ENCODE measurements at places on chromosomes 7 and 10.

- DNase-seq: no peak
Observed at GRCh38 chr7:120052884-120053382, 220.0 kb upstream of the KCND2 start.

GRCh38 chr7:92650391-92650790, 60.2 kb upstream of the FAM133B start:
- DNase-seq: no peak

GRCh38 chr7:12570534-12571461, at the start of gene SCIN:
Gene SCIN, plus strand, starts transcription at chr7:12570720. Its CDS starts 67 bp downstream, at chr7:12570787.
- no peak for DNase-seq

DNA sequence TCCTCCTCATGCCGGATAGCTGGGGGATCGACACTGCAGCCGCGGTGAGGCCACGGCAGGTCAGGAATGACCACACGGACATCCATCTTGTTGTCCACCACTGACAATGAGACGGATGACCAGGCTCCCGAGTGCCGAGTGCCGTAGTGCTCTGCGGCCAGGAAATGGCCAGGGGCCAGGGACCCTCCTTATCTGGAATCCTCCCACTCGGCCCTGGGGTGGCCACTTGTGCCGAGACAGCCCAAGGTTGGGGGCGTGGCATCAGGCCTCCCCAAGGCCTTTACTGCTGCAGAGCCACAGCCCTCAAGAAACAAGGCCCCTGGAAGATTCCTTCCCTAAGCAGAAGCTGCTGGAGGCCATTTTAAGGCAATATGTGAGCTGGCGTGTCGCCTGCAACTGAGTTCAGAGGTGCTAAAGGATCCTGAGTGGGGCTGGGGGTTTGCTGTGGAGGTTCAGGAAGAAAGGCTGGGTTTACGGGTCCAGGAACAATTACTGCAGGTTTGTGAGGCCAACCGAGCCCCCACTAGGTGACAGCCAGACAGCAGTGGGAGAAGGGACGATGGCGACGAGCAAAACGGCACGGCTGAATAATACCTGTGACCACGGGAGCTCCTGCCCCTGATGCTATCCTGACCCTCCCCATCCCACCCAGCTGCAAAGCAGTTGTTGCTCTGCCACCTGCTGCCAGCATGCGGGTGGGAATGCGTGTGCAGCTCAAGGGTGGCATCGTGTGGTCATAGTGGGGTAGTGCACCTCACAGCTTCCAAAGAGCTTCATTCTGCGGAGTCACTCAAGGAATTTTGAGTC, 31.6 kb upstream of the LEP start:
- peak; percentile 81 for DNase-seq

DNA sequence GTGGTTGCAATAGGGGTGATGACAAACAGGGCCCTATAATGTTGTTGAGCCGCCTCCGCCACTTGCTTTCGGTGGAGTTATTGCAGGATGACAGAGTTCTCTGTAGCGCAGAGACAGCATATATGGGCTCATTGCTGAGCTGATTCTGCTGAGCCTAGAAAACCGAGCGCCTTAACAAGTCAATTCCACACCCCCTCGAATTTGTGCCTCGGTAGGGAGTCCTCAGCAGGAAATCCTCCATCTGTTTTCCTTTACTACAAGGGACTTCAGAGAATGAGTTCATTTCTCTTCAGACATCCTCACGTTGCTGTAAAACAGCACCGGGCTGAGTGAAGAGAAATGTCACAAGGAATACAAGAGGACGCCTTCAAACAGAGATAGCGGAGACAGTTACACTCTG, 90.7 kb upstream of the KIAA1217 start:
- DNase-seq: peak; percentile 69

DNA sequence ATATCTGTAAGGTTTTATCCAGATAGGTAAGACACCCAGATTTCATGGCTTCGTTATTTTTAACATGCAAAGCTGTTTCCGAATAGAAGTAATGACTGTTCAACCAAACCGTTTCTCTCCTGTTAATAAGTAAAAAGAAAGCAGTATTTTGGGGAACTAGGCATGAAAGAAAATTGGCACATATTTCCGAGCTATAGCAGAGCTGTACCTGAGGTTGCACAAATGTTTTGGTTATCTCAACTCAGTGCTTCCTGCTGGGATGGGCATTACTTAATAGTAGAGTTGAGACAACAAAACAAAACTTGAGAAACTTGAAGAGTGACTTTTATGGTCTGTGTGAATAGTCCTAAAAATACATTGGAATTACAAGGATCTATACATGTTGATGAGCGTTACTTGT, 564.3 kb upstream of the SORCS1 start:
- no peak for DNase-seq

DNA sequence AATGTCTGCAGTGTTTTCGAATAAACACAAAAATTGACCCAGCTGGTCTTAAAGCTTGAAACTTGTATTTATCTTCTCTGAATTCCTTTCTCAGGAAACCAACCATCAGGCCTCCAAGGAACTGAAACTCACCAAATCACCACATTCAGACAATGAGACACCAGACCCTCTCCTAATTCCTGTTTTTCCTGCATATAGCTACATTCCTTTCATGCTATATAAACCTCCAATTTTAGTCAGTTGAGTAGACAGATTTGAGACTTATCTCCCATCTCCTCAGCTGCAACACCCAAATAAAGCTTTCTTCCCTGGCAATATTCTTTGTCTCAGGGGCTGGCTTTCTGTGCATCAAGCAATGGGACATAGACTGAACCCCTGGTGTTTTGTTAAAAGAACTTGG, 317.0 kb downstream of the CACNA2D1 start:
- DNase-seq: no peak
